SK-MEL-5 (cell line): ENCODE measurements at places on chromosomes 3 and 15. TPM values are rescaled to one million over a fixed set of nuclear protein-coding genes. Genes with fewer than 3 reads are reported as not detected.

TTLL13 gene
- 0.18 TPM in 1 of 2 replicates, not detected in the other for total RNA-seq

NSUN3 gene
- 13.1 and 13.5 TPM in 2 replicates for total RNA-seq

LYZL4 gene
- not detected in 2 replicates for total RNA-seq

TLR9 gene
- not detected in 2 replicates for total RNA-seq

FEZF2 gene
- not detected in 2 replicates for total RNA-seq

C3orf70 gene
- 8.7 and 9.2 TPM in 2 replicates for total RNA-seq

ARPIN gene
- 3.9 and 4.4 TPM in 2 replicates for total RNA-seq

GABRB3 gene
- total RNA-seq: 22.2 and 24.4 TPM in 2 replicates

PRICKLE2 gene
- 0.69 and 1.5 TPM in 2 replicates for total RNA-seq

SACM1L gene
- 64.8 and 70.7 TPM in 2 replicates for total RNA-seq

CILP gene
- 0.13 TPM in 1 of 2 replicates, not detected in the other for total RNA-seq

FGD5 gene
- not detected in 2 replicates for total RNA-seq
